ENCODE measurements at places on chromosomes 7 and 10.

- no peak for DNase-seq
Observed at GRCh38 chr10:111756217-111757061, 427.1 kb downstream of the GPAM start.

- no peak for DNase-seq
Observed at GRCh38 chr7:21656796-21657195, 114.0 kb downstream of the DNAH11 start.

DNA sequence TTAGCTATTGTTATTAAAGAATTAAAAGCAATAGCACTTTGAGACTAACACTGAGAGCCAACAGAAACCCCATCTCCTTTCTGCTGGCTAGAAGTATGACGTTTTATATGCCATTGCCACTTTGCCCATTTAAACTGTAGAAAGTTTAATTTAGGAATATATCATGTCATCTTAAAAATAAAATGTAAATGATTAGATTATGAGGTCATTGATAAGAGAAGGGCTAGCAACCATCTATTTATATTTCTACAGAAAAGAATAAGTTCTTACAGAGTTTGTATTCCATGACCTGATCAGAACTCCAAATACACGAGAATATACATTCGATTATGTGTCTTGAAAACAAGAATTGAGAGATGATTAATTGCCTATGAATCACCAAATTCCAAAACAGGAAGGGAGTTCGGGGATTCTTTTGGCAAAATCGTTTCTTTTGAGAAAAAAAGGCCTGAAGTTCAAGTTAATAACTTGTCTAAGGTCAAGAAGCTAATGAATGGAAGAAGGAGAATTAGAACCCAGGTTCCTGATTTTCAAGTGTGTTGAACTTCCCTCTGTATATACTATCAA, 227.0 kb downstream of the TRIL start:
- no peak for DNase-seq

GRCh38 chr10:119413093-119413453, 129.4 kb downstream of the RGS10 start:
- no peak for DNase-seq

DNA sequence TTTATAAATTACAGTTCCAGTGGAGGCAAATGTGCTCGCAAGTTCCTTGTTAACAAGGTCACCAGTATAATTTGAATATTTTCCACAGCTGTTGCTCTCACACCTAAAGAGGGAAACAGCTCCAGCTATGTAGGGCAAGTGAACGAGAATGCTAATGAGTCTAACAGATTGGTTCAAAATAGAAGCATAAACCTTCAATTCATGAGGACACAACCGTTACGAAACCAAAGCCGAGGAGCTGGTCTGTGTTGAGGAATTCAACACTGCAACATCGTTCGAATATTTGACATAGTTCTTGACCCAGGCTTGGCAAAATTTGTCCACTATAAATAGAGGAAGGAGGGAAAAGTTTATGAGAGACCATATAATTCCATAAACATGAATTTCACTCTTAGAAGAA, 161.3 kb downstream of the KLF6 start:
- no peak for DNase-seq

GRCh38 chr10:14450041-14450491, 119.3 kb upstream of the FRMD4A start:
- DNase-seq = no peak

- DNase-seq = no peak
Observed at GRCh38 chr10:85510682-85511081, 855.9 kb downstream of the GRID1 start.
